WERI-Rb-1 (cell line): ENCODE measurements at places on chromosomes 3 and 15.

DNA sequence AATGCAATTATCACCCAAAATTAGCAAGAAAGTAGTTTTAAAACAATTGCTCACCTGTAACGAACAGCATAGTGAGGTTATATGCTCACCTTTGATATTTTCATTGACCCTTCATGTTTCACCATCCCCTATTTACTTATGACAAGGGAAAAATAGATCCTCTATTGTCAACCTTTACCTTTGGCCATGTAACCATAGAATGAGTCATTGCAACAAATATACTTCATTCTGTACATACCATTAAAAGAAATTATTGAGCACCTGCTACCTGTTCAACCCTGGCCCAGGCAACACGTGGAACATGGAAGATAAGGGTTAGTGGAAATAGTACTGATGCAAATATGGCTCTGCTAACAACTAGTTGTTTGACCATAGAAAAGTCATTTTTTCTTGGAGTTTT is 20.2 kb downstream of the LSAMP start:
- no peak for DNase-seq

DNA sequence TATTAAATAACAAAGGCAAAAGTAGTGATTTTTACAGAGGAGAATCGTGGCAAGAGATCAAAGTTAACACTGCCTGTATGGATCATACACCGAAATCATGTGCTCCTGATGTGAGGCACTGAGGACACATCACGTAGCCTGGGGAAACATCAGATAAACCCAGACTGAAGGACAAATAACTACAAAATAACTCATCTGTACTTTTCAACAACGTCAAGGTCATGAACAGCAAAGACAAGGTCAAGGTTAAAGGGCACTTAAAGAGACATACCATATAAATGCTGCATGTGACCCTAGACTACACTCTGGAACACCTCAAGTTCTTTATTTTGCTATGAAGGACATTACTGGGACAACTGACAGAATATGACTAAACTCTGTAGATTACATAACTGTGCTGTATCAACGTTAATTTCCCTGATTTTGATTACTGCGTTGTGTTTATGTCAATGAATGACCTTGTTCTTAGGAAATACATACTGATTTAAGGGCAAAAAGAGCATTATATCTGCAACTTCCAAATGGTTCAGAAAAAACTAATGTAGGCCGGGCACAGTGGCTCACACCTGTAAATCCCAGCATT is 48.1 kb downstream of the CHSY1 start:
- DNase-seq = no peak

GRCh38 chr3:183301937-183302580 is 49.0 kb downstream of the B3GNT5 start:
- DNase-seq = no peak

GRCh38 chr3:129182390-129183185 is 1.1 kb downstream of the CNBP start:
- DNase-seq = no peak

GRCh38 chr3:69866988-69867720 is 127.9 kb downstream of the MITF start:
- DNase-seq = no peak

DNA sequence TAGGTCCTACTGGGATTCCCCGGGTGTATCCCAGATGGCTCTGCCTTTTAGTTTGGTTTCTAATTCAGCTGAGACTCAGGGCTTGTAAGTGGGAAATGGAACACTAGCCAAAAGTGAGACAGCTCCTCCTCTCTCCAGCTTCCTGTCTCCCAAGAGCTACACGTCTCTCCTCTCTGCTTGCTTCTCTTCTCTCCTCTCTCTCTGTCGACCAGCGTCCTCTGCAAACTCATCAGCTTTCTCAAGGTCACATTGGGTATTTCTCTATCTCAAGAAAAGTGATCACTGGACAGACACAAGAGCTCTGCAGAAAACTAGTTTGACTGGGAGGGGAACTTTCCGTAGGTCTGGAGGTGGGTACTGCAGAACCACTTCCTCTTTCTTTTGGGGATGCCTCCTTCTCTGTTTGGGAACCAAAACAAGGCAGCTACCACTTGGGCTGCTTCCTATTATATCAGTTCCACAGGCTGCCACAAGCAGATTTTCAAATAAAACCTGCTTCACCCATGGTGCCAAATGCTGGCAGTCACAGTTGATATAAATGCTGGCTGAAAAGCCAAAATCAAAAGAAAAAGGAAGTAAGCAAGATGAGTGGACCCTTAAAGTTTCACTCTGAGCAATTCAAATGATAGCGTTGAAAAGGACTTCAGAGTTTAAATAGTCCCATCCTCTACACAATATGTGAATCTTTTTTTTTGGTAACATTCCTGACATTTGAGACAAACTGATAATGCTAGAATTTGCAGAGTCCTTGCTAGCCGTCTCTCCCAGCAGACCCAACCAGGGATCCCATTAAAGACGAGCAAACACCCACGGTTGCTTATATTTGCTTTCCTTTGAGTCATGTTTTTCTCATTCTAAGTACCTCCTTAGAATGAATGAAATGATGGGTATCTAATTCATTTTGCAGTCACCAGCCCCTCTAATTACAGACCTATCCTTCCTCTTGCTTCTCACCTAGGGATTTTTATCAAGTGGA is 7.2 kb upstream of the DYNC1LI1 start:
- DNase-seq = no peak

DNA sequence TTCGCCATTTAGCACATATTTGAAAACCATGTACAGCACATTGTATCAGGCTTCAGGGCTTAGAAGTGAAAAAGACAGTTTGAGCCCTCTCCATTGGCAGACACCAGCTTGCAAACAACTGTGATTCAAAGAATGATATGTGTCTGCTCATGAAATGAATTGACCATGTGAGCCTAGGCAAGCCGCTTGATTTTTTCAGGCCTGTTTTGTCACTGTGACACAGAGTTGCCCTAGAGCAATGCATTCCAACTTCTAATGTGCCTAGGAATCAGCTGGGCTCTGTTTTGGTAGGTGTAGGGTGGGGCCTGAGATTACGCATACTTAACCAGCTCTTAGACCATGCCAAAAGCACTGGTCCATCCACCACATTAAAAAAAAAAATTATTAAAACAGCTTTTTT is 53.0 kb downstream of the ATP2C1 start:
- no peak for DNase-seq
